Activated naive CD8-positive, alpha-beta T cell treated with anti-CD3 and anti-CD28 coated beads, Interleukin-2, amount 10 ng/mL, durations not matched to agents 7 days and 5 days (primary cell): ENCODE measurements at places on chromosomes 6 and 20. TPM values are rescaled to one million over a fixed set of nuclear protein-coding genes. Genes with fewer than 3 reads are reported as not detected.

DNA sequence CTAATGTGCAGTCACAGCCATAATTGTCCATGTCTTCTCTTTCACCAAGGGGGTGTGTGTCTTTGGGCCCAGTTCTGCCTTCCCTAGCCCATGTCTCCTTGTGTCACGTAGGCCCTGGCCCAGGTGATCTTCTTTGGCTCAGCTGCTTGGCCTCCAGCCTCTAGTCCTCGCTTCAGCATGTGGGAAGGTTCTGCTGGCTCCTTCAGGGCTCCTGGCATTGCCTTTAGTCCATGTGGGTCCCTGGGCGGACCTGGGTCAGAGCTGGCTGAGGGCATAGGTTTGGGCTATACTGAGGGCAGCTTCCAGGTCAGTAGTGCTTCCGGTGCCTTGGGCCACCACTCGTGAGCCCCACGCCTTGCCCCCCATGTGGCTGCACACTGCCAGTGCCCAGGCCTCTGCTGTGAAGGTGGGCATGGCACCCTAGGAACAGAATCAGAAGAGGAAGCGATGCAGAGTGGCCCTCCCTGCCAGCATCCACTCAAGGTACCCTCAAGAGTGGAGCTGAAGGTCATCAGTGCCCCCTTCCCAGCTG lies 12.8 kb downstream of the AARS2 start:
- peaks cover 13% of the 10 kb centered on the region for H3K36me3 ChIP-seq
- no peak overlapping the region for H3K4me3 ChIP-seq
- H3K4me1 ChIP-seq = peaks cover 4% of the 10 kb centered on the region
- DNase-seq = no peak
- no peak overlapping the region for H3K27ac ChIP-seq

GRCh38 chr6:89110284-89110683 lies 7.6 kb downstream of the SRSF12 start:
- peaks cover 3% of the 10 kb centered on the region for H3K27me3 ChIP-seq
- DNase-seq = no peak
- H3K4me1 ChIP-seq = no peaks in the 10 kb centered on the region
- H3K4me3 ChIP-seq = no peak overlapping the region
- no peak overlapping the region for H3K27ac ChIP-seq
- no peaks in the 10 kb centered on the region for H3K36me3 ChIP-seq

Gene RSPH9
- not detected for total RNA-seq

Gene PRL
- total RNA-seq = not detected

- H3K27ac ChIP-seq = no peak overlapping the region
- H3K4me1 ChIP-seq = peaks cover 31% of the 10 kb centered on the region
- H3K36me3 ChIP-seq = peaks cover 6% of the 10 kb centered on the region
Observed at GRCh38 chr6:107625264-107625663, 135.3 kb downstream of the SOBP start.

Gene ROS1
- not detected for total RNA-seq

DNA sequence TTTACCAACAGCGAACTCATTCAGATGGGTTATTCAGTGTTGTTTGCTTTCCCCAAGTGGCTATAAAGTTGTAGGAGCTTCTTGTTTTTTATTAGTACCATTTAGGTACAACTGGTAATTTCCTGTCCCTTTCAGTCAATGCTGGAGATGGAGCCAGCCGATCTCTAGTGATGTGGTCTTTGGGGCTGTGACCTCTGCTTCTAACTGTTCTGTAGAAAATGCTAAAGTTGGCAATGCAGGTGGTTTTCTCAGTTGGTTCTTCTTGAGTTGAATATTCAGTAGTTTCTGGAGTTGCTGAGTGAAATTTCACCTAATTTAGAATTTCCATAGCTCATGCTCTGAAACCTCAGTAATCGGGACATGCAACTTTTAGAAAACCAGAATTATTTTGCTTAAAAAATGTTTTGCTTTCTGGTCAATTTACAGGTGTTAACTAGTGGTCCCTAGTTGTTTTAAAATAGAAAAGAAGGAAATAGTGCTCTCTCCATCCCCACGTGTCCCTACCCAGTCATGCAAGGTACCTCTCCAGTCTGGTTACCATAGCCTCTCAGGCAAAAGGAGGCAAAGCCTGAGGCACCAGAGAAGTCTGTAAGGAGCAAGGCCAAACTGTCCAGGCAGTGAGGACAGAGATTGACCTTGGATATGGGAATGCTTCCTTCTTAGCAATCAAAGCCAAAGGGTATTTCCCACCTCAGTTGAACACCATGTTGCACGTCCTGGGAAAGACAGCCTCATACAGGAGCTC lies 27.3 kb upstream of the GABRR1 start:
- H3K36me3 ChIP-seq = no peaks in the 10 kb centered on the region
- DNase-seq = no peak
- H3K4me1 ChIP-seq = peaks cover 28% of the 10 kb centered on the region
